ENCODE measurements at places on chromosomes 6 and 20.

DNA sequence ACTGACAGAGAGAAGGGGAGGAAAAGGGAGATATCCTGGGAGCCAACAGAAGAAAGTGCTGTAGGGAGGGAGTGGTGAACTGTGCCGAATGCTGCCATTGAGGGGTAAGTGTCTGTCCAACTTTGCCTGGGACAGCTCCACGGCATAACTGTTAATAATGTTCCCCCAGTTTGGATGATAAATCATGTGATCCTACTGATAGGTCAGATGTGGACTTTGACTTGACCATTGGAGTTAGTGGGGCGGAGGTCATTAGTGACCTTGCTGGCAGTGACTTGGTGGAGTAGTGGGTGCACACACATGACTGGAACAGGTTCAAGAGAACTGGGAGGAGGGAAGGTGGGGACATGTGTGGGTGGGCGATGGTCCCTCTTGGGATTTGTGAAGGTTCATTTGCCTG lies 50.4 kb downstream of the CDH22 start:
- DNase-seq, result no peak

DNA sequence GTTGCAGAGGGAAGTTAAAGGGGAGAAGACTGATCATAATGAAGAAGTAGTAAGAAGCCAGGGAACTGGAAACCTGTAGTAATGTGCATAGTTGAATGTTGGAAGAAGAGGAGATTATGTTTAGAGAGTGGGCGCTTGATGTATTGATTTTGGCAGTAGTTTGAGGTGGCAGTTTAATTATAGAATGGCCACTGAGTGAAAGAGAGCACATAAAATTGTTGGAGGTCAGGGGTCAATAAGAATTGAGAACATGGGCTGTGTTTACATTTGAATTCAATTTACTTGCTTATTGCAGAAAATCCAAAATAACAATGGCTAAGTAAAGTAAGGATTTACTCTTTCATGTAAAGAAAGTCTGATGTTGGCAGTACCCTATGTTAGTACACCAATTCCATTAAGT lies 15.7 kb downstream of the VTA1 start:
- no peak for DNase-seq

GRCh38 chr6:101853231-101854085 lies 459.9 kb downstream of the GRIK2 start:
- DNase-seq, result no peak

DNA sequence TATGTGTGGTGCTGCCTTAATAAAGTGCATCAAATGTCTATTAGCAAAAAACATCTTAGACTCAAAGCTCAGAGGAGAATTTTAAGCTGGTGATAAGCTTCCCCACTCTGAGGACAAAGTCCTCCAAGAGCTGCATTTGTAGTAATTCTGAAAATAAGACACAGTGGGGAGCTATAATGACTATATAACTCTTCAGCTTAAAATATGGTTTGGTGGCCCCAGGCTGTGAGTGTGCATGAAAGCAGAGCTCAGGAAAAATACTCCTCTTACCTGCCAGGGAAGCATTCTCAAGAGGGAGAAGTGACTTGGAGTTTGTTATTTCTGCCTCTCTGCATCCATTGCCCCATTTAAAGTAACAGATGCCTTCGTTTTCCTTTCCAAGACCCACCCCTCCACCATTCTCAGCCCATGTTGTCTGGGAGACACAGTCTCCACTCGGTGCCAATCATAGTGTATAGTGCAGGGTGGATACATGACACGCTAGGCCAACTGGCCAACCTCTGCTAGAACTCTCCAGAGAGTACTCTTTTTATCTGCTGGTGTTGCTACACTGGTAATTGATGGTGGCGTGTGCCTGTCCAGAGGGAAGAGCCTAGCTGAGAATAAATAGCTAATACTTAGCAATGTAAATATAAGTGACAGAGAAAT lies 229.2 kb downstream of the PHF3 start:
- no peak for DNase-seq

GRCh38 chr20:58518387-58518786 lies 3.2 kb upstream of the APCDD1L start:
- DNase-seq, result no peak

DNA sequence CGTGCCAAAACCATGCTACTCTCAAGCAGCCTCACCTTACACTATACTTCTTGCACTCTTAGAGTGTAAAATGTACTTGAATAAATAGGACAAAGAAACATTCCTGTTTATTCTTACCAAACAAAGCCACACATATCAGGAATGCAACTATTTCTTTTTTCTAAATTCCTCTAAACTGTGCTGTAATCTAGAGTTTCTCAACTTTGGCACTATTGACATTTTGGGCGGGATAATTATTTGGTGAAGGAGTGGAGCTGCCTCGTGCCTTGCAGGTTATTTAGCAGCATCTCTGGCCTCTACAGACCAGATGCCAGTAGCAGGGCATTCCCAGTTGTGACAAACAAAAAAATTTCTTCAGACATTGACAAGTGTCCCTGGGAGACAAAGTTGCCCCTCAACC lies 86.9 kb downstream of the PHACTR1 start:
- no peak for DNase-seq

DNA sequence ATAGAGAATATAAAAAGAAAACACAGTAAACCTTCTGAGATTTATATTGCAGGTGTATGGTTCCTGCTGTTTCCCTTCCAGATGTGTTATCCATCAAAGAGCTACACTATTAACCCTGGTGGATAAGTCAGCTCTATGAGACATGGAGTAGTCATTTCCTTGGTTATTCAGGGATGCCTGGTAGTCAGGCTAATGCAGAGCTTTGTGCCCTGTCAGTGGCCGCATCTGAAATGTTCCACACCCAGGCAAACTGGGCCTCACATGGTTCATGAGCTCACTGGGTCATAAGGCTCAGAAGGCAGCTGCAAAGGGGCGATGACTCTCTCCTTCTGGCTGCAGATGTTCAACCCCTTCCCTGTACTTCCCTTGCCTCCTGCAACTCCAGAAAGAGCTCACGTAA lies 473.6 kb downstream of the EPHA7 start:
- DNase-seq, result no peak

DNA sequence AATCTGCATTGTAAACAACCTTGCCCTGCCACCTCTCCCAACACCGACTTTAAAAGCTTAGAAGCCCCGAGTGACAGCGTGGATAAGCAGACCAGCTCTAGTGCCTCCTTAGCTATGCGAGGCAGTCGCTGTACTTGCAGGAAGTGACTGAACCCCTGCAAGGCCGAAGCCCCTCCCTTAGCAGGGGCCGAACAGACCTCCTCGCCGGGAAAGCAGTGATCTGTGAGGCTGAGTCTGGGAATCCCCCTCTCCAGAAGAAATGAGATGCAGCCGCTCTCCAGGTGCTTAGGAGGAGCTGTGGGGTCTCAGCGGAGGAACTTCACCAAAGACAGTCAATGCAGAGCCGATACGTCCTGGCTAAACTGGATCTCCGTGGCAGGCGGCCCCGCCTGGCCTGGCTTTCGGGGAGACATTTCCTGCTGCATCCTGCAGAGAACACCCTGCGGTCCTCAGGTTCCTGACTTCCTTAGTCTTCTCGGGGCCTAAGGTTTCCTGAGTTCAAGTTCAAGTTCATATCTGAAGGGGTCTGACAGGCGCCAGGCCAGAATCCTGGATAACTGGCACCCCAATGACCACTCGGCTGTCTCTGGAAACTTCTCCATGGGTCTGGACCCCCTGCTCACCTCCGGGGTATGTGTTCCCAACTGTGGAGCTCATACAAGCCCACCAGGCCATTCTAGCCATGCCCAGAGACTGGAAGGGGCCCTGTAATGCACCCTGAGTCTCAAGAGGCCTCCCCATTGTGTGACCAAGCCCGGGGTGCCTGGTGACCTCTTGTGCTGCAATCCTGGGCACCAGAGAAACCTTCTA lies 20.4 kb upstream of the FRMD1 start:
- no peak for DNase-seq

GRCh38 chr20:58708246-58708931 lies 15.8 kb downstream of the NPEPL1 start:
- DNase-seq, result no peak

GRCh38 chr6:51684603-51685002 lies 402.8 kb downstream of the PKHD1 start:
- no peak for DNase-seq

GRCh38 chr20:4869290-4870193 lies 131.8 kb downstream of the SLC23A2 start:
- DNase-seq, result no peak

DNA sequence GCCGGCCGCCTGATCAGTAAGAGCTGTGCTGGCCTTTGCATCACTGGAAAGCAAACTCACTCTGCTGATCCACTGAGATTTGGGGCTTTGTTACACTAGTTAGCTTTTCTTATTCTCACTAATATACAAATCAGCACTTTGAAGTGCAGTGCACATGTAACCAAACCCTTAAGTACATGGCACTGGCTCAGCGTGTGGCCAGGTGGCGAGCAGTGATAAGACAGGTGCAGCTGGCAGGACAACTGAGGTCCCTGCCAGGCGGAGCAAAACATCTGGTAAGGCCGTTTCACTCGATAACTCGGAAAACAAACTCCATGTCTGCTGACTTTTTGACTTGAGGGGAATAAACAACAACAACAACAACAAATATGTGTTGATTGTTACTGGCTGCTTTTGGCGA lies 11.0 kb downstream of the GFRA4 start:
- DNase-seq, result no peak

- no peak for DNase-seq
These were observed 2.2 kb downstream of the TAF4 start for GRCh38 chr20:62063315-62063980.

DNA sequence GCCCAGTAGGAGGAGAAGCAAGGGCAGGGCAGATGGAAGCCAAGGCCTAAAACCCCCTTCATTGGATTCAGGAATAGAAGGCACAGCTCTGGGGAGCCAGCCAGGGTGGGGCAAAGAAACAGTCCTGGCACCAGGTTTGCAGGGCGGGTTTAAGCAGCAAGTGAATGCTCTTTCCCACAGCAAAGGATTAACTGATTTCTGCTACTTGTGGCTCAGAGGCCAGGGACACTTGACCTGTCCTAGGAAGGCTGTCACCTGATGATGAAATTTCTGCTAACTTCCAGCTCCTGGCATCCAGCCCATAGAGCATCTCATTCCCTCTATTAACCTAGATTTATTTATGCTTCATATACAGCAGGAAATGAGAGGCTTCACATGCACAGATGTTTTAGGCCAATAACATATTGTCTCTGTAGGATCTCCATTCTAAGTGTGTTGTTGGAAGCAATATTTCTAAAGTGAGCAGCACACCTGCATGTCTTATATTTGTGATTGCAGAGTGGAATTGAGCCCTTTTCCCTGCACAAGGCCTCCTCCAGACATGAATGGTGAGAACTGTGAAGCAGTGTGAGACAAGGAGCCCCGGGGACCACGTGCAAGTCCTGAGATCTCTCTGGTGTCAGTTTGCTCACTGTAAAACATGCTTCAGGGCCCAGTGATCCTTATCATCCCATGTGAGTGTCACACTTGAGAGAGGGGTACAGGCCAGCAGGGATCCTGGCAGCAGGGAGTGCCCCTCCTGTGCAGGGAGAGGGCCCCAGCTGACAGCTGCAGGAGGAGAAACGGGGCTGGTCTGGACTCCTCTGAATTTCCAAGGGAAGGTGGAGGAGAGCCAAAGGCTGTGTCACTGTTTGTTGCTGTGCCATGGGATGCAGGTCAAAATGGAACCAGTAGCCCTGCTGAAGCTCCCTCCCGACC lies 41.1 kb upstream of the CST5 start:
- no peak for DNase-seq

DNA sequence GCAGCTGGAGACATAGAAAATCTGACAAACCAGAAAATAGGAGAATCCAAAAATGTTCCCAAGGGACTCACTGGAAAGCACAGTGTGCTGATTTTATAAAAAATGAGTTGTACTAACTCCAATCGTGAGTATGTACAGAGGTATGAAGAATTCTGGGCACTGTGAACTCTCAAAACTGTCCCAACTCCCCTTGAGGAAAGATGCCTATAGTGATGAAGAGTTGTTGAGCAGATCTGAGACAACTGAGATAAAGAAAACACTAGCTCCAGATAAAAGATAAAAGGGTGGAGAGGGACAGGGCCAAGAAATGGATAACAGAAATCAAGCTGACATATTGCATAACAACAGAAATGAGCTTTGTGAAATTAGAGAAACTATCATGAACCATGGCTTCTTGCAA lies 481.4 kb downstream of the MAFB start:
- no peak for DNase-seq

Data from ascending aorta (tissue), 2 donors.